ENCODE measurements at places on chromosomes 4 and X.

- DNase-seq = no peak
These were observed 3.0 kb upstream of the PLAC1 start for GRCh38 chrX:134661295-134661694.

- DNase-seq = no peak
These were observed 30.7 kb upstream of the SMARCA5 start for GRCh38 chr4:143482840-143483239.

GRCh38 chr4:81724925-81725329, 253.2 kb upstream of the RASGEF1B start:
- DNase-seq = peak; percentile 21

- DNase-seq = no peak
These were observed 87.0 kb downstream of the COL25A1 start for GRCh38 chr4:109215506-109215905.

DNA sequence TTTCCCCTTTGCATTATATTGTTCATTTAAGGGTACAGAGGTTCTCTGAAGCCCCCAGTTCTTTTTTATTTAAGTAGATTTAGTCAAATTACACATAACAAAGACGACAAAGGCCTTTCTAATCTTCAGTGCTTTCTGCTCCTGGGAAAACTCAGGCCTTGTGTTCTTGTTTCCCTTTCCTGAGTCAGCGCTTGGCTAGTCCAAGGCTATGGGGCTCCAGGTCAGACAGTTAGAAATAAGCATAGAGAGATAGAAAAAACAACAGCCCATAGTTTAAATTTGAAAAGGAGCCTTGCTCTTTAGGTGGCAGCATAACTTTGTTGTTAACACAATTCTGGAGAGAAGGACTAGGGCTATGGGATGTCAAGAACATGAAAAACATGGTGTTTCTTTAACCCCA, 97.3 kb downstream of the PPP1R2C start:
- no peak for DNase-seq

DNA sequence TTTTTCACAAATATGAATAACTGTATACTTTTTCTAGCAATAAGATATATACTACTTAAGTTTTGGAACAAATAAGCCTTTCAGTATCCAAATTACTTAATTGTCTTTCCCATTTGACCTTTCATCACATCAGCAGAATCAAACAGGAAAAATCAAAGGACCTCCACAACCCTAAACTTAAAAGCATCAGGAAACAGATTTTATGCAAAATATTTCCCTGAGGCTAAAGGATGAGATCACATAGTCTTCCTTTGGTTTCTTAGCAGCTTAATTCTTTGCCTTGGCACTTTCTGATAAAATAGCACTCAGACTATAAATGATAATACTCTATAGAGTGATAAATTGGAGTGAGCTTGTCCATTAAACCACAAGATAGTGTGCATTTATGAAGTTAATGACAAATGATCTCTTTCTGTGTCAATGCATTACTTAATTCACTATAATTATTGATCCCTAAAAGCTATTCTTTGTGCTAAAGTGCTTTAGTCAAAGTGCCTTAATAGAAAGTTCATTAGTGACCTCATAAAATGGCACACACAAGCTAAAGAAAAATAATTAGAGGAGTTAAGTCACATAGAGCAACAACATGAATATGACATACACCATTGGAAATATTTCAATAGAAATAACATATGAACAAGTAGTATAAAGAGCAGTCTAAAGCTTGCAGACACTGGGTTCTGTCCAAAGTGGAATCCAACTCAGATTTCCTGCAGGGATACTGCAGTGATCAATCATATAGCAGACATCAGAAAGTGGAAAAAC, 15.7 kb upstream of the NDST3 start:
- no peak for DNase-seq

DNA sequence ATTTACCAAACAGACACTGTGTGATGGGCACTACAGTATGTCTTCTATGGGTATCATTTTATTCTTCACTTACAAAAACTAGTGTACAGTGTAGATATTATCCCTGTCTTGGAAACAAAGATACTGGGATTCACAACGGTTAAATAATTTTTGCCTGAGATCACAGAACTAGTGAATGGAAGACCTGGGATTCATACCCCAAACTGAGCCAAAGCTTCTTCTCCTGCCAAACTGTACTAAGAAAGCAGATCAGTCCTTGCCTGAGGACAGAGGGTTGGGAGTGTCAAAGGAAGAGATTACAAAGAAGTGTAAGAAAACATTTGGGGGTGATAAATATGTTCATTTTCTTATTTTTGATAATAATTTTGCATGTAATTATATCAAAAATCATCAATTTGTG, 43.1 kb downstream of the PPA2 start:
- DNase-seq = no peak

GRCh38 chr4:71746379-71746778, 37.5 kb downstream of the GC start:
- DNase-seq = no peak

GRCh38 chrX:154019633-154020528, at the start of gene IRAK1:
Gene IRAK1 (minus strand): TSS chrX:154019902. CDS start chrX:154019812, 90 bp downstream.
- peak; percentile 19 for DNase-seq

GRCh38 chrX:111270339-111270738, at the start of gene CAPN6:
Gene CAPN6 (minus strand): TSS chrX:111270483. CDS start chrX:111263936, 6,547 bp downstream.
- no peak for DNase-seq

DNA sequence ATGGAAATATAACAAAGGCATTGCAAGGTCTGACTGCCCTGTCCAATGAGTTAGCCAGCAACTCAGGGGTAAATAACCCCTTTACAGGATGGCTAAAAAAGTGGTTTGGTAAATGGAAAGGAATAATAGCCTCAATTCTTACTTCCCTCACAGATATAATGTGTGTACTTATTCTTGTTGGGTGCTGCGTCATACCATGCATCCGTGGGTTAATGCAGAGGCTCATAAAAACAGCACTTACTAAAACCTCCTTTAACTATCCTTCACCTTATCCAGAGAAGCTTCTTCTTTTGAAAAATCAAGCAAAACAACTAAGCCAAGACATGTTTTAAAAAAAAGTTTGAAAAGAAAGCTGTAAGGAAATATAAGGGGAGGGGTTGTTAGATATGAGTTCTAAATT, 301.0 kb downstream of the PAPSS1 start:
- no peak for DNase-seq

- no peak for DNase-seq
These were observed 285.0 kb downstream of the STIM2 start for GRCh38 chr4:27145597-27145996.

GRCh38 chr4:99806545-99806944, 10.1 kb upstream of the DAPP1 start:
- DNase-seq = no peak

- no peak for DNase-seq
These were observed 2.2 kb upstream of the C4orf36 start for GRCh38 chr4:86894455-86894854.

DNA sequence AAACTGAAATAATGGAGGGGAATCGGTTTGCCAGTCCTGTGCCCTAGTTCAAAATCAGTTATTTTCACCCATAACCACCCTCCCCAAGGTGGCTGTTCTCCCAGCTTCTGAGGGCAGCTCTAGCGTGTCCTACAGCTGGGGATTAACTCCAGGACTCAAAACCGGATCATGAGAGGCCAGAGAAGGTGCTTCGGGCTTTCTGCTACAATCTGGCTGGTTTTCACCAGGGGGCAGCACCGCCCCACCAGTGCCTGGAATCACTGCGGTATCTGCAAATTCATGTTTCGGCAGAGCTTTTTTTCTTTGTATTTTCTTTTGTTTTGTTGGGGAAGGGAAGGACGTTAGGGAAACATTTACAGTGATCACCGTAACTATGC, 28.4 kb downstream of the PDHA1 start:
- DNase-seq = peak; percentile 51

GRCh38 chr4:81469781-81470455, 1.8 kb downstream of the RASGEF1B start:
- no peak for DNase-seq

GRCh38 chr4:76726176-76726575, 171.8 kb downstream of the SOWAHB start:
- no peak for DNase-seq

DNA sequence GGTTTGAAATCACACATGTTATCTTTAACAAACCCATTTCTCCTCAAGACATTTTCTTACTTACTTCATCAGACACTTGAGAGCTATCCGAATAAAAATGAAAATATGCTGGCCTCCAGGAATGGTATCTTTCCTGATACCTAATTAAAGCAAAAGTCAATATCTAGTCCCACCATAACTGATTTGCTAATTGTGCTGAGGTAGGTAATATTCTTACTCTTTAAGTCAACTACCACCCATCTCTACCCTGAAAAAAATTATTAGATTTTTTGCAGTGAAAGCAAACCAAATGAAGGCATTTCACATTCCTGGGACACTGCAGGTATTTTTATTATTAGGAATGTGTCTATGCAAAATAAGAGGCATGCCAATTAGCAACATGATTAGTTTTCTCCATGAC, 175.8 kb downstream of the QDPR start:
- DNase-seq = no peak

DNA sequence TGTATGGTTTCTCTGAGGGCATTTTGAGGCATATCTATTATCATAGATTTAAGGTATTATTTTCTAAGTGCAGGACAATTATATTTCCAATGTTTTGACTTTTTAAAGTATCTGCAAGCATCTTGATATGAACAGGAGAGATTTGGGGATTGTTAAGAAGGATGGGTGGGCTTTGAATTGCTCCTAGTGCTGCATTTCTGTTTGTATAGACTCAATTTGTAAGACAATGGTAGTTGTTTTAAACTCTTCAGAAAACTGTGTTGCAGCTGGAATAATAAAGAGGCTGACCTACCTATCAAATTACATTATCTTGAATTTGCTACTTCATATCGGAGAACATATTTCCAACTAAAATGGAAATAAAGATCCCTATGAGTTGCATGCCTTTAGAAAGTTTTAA, 570.3 kb downstream of the ADGRL3 start:
- DNase-seq = no peak

- DNase-seq = no peak
These were observed 232.0 kb downstream of the SNCA start for GRCh38 chr4:89604951-89605350.

DNA sequence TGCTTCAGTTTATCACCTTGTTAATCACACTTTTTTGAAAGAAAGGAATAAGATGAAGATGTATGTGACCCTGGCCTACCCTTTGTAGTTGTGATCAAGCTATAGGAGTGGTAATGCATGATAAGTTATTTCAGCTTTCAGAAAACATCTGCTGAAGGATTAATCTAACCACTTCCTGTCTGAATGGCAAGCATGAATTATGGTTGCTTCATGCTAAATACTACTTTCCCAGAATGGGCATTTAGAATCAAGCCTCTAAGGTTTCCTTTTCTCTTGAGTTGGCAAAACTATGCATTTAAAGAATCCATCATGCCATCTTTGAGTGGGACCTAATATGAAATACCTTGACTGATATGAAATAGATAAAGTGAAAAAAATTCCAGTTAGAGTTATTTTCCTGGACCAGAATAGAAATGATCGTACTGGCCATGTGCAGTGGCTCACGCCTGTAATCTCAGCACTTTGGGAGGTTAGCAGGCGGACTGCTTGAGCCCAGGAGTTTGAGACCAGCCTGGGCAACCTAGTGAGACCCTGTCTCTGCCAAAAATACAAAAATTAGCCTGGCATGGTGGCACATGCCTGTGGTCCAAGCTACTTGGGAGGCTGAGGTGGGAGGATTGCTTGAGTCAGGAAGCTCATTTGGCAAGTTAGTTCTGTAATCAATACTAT, 59.1 kb downstream of the ANXA3 start:
- DNase-seq = no peak

DNA sequence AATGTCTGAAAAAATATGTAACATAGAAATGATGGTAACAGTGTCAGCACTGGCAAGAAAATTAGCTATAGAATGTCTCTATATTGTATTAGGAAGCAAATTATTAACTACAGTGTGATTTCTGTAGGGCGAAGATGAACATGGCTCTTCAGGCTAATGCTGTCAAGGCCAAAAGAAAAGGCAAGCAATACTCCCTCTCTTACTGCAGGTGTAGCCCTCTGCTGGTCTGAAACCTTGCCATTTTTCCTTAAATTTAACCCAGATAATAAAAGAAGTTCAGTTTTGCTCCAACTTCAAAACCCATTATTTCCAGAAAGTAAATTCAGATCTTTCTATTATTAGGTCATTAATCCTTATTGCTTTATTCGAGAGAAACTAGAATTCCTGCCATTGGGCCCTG, 215.9 kb downstream of the LRBA start:
- DNase-seq = no peak

GRCh38 chr4:2930758-2931511, 32.3 kb downstream of the NOP14 start:
- no peak for DNase-seq

GRCh38 chrX:9659571-9660195, 106.0 kb downstream of the GPR143 start:
- no peak for DNase-seq

DNA sequence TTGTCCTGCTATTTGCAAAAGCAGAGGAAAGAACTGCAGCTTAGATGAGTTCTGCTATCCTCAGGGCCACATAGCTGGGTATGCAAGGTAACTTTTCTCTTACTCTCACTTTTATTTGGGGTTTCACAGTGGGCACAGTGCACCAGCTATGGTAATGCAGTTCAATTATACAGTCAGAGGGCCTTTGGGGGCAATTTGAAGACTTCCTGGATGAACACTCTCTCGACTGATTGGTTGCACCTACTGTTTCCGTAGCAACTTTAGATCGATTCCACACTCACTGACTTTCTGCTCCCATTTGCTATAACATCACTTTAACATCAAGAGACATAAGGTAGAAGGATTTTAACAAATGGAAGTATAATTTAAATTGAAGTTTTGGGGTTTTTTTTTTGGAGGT, 128.6 kb downstream of the SLC39A8 start:
- no peak for DNase-seq

- no peak for DNase-seq
These were observed 434.8 kb upstream of the IGFBP7 start for GRCh38 chr4:57544811-57545654.

- no peak for DNase-seq
These were observed 403.4 kb downstream of the MAPK10 start for GRCh38 chr4:85956293-85956945.

DNA sequence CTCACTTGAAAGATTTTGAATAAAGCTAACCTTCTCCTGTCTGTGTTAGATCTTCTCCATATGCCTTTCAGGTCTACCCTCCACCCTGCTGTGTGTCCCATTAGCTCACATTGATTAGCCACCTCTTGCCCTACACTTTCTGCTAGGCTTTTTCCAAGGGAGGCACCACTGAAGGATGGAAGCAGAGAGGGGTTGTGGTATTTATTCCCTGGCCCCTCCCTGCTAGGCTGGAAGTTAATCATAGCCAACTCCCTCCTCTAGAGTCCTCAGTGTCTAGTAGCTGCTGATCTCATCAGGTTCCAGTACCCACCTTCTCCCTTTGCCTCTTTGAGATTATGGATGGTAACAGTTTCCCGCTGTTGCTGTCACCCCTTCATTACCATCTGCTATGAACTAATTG, 8.9 kb upstream of the SMIM43 start:
- no peak for DNase-seq

- no peak for DNase-seq
These were observed 53.2 kb downstream of the ADRA2C start for GRCh38 chr4:3819210-3819919.

- no peak for DNase-seq
These were observed 16.2 kb downstream of the MAEA start for GRCh38 chr4:1305781-1306455.

- no peak for DNase-seq
These were observed 76.9 kb downstream of the PJA1 start for GRCh38 chrX:69088171-69088938.

All from effector memory CD8-positive, alpha-beta T cell (primary cell).